ENCODE measurements at places on chromosomes 3 and 15.

DNA sequence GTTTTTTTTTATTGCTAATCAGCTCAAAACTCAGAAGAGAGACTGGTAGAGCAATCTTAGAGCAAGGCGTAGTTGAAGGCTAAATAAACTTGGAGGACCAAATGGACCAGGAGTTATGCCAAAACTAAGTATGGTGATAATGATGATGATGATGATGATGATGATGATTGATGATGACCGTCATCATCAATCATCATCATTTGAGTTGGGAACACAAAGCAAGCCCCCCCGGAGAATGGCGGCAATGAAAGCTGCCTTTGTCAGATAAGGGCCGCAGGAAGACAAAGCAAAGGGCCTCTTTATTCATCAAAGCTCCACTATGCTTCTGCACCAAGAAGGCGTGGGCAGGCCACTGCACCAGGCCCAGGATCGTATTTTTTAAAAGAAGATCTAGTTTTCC, 82.1 kb upstream of the RAD18 start:
- no peak for DNase-seq

DNA sequence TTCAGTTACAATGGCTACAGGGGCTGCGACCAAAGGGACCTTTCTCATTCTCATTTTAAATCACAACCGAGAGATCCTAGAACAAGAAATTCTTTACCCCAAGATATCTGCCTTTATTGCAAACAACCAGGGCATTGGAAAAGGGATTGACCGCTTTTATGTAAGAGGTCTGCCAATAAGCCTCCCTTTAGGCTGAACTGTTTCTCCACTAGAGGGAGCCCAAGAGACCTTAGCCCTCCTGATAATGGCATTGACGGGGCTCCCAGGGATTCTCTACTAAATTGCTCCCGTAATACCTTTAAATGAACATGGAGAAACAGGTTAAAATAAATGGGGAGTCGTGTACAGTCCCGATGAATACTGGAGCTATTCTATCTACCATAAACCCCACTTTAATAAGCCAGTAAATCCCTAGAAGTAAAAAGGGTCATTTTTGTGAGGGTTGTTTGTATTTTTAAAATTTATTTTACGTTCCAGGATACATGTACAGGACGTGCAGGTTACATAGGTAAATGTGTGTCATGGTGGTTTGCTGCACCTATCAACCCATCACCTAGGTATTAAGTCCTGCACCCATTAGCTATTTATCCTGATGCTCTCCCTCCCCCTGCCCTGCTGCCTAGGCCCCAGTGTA, 7.5 kb upstream of the IGSF10 start:
- no peak for DNase-seq

- no peak for DNase-seq
Measured at GRCh38 chr3:157445857-157446256, 9.2 kb downstream of the PTX3 start.

DNA sequence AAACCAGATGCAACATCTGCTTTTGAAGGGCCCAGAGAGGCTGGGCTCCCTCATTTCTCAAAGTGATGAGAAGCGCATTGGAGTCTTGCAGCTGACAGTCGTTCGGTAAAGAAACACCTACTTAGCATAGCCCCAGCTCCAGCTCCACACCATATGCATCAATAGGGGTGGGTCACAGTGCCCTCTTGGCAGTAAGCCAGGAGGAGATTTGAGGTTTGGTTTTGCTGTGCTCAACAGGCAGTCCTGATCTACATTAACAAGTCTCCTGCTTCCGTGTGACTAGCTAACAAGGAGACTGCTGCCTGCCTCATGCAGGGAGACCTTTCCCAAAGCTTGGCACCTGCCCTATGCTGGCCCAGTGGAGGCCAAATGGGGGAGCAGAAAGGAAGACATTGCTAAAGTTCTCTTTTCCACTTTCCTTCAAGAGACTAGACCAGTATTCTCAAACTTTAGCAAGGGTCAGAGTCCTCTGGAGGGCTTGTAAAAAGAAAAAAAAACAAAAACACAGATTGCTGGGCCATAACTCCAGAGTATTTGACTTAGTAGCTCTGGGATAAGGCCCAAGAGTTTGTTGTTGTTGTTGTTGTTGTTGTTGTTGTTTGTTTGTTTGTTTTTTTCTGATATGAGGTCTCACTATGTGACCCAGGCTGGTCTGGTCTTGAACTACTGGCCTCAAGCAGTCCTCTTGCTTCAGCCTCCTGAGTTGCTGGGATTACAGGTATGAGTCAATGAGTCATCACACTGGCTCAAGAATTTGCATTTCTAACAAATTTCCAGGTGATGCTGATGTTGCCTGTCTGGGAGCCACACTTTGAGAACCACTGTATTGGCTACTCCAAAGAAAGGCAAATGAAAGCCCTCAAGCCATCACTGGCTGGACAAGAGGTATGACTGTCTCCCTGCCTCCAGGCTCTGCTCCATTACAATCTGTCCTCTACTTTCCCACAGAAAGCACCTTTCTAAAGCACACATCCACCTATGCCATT, 294.9 kb downstream of the RORA start:
- no peak for DNase-seq

DNA sequence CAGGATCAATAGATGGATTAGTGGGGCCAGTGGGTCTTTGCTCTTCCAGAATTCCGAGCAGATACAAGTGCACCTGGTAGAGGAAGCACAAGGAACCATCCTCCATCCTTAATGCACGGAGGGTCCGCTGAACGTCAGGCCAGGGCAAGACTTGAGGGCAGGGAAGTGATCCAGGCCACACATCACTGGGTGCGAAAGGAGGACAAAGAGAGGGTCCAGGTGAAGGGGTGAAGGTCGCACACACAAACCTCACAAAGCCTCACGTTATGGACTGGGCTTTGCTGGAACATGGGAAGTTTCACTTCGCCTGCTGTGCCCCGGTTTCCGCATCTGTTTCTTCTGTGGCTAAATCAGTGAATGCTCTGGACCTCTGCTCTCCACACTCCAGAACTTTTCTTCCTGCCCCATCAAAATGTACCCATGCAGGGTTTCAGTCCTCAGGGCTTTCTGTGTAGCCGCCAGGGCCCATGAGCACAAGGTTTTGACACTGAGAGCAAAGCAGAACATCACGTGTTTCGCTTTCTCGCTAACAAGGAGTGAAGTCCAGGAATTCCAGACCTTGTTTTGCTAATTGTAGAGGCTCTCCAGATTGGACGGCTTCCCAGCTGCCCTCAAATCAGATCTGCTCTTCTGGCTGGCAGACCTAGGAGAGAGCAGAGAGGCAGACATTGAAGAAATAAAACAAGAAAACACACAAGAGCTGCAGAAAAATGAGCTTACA, 56.3 kb downstream of the KLF15 start:
- no peak for DNase-seq

DNA sequence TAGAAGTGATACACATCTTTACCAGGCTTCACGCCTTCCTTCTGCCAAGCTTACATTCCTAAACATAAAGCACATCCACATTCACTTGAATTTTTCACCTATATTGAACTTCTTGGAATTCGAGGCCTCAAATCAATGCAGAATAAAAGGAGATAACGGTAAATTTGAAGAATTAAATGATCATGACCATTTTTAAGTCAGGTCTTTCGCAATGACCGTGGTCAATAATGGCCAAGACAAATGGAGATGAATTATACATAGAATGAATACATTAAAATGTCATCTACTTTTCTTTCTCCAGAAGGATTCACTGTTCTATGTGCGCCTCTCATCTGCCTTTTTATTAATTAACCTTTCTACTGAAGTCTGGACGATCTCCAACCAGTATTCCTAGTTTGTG, 5.3 kb upstream of the GOLGA8A start:
- no peak for DNase-seq

DNA sequence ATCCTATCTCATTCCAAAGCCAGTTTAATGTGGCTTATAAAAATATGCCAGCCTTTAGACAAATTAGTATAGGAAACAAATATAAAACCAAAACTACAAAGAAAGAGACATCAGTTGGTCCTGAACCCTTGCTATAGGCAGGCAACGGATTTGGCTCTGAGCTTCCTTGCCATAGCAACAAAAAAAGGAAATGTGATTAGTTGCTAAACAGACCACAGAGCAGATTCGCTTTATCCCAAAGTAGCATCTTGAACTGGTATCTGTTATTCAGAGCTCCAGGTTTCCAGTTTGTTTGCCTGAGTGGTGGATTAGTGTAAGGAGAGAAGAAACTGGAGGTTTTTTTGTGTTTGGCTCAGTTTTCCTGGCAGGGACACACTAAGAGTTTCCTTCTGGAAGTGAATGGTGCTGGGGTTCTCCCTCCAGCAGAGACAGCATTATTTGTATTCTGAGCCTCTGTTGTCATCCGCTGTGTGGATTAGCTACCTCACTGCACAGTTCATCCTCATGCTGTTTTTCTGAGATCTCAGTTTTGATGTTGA, 44.1 kb downstream of the CHST2 start:
- no peak for DNase-seq

DNA sequence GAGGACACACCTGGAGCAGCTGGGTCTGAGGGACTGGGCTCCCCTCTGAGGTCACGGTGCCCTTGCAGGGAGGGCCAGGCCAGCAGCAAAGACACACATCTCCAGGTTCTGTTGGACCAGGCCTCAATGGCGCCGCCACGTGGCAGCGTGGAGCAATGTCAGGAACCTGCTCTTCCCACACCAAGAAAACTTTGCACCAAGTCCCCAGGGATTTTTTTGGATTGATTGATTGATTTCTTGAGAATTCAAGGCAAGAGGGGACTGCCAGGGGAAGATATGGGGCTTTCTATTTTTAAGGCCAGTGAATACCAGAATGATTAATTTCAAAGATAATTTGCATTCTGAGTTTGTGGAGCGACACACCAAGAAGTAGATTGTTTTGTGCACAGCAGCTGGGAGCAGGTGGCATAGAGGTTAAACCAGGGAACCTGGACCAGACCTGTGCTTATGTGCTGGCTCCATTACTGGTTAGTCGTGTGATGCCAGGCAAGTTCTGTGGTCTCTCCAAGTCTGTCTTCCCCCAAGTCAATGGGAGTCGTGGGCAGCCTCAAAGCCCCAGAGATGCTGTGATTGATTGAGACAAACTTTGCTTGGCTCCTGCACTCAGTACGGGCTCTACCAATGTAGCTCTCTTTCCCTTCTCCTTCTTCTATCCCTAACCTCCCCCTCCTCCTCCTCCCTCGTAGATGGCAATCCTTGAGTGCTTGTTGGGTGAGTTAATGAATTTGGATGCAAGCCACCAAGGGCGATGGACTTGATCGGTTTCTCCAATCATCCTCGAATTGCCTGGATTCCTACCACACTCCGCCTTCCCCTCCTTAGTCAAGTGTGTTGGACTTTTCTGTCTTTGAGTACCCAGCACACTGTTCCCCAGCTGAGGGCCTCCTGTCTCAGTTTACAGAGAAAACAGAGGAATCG, 96.2 kb upstream of the TRPM1 start:
- peak; percentile 37 for DNase-seq

GRCh38 chr3:112598731-112599130, 36.9 kb downstream of the SLC35A5 start:
- no peak for DNase-seq

DNA sequence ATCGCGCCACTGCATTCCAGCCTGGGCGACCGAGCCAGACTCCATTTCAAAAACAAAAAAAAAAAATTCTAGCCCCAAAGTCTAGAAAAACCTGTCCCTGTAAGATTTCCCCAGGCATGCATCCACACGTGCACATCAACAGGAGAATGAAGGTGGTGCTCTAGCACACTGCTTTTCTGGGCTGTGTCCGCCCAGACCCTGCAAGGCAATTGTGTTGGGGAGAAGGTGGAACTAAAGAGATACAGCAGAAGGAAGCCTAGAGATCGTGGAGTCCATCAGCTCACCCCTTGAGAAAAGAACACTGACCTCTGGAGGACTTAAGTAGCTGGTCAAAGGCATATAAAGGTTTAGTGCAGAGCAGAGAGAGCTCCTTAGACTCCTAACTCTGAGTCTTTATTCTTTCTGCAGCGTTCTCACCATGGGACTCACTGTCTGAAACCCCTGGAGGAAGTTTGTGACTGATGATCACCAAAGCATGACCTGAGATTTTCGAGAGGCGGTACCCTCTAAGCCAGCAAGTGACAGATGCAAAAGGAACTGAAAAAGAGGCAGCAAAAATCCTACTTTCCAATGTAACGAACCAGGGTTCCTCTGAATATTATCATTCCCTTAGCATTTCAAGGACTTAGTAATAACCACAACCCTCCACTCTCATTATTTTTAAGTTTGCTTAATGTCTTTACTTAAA, 179.8 kb downstream of the MEX3B start:
- DNase-seq: no peak

- DNase-seq: no peak
Measured at GRCh38 chr15:26632500-26632899, 140.4 kb downstream of the GABRB3 start.

DNA sequence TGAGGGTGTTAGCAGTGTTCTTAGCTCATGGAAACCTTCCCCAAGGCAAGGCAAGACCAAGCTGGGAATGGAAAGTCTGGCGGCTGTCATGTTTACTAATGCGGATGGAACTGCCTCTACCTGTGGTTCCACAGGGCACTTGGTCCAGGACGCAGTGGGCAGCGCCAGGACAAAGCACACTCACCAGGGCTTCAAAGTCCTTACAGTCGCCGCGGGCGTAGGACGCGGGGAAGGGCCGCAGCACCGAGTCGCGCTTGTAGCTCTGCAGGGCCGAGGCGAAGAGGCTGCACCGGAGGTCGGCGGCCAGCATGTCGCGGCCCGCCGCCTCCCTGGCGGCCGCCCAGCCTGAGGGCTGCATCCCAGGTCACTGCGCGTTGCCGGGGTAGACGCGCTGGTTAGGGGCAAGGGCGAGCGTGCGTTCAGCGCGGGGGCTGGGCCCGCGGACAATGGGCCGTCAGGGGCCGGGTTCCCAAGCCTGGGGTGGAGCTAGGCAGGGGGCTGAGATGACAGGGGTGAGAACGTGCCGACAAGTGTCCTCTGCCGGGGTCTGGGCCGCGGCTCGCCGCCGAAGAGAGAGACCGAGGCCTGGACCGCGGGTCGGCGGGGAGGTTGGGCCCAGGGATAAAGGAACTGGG, 497 bp downstream of the PARP16 start:
- no peak for DNase-seq

DNA sequence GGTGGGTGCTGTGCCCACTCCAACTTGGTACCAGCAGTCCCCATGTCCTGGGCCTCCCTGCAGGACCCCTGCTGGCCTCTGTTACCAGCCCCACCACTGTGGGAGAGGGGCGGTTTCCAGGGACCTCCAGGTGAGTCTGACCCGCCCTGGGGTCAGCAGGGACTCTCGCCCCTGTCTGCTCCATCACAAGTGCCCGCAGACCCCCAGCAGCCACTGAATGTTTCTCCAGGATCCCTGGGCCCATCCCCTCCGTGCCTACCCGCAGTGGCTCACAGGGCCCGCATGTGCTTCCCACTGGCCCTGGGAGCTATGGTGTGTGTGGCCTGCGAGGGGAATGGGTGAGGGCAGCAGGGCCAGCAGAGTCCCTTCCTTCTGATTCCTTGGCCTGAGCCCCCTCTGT, 9.9 kb upstream of the RHO start:
- no peak for DNase-seq

- no peak for DNase-seq
Measured at GRCh38 chr3:2504912-2505311, 406.2 kb downstream of the CNTN4 start.

- no peak for DNase-seq
Measured at GRCh38 chr3:4083225-4084015, 219.7 kb upstream of the SETMAR start.

DNA sequence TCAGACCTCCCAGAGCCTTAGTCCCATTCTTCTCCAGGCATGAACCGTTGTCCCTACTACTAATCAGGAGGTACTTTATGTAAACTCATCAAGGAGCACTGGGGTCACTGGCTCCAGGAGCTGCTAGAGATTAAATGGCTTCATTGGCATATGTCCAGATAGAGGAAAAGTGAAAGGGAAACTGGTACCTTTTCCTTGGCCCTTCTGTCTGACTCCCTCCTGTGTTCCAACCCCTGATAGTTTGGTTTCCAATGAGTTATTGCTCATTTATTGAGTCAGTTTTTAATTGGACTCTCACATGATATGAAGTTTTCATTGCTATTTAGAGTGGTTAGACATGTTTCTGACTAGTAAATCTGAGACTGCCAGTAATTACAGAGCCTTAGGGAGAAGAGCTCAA, 130.5 kb upstream of the BFSP2 start:
- DNase-seq: no peak
